ENCODE measurements at places on chromosomes 4 and X.

DNA sequence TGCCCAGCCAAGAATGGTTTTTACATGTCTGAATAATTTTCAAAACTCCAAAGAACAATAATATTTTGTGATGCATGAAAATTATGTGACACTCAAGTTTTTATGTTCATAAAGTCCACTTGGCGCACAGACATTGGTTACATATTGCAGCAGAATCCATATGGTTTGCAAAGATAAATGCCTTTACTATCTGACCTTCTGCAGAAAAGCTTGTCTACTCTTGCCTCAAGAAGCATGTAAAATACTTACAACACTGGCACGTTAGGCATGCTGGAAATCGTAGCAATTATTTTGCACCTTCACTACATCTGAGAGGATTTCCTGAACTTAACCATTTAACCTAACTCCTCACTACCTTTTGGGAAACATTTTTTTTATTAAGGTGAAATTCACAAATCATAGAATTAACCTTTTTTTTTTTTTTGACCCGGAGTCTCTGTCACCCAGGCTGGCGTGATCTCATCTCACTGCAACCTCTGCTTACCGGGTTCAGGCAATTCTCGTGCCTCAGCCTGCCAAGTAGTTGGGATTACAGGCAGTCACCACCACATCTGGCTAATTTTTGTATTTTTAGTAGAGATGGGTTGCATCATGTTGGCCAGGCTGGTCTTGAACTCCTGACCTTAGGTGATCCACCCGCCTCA, 3.5 kb upstream of the XG start:
- no peak for DNase-seq

DNA sequence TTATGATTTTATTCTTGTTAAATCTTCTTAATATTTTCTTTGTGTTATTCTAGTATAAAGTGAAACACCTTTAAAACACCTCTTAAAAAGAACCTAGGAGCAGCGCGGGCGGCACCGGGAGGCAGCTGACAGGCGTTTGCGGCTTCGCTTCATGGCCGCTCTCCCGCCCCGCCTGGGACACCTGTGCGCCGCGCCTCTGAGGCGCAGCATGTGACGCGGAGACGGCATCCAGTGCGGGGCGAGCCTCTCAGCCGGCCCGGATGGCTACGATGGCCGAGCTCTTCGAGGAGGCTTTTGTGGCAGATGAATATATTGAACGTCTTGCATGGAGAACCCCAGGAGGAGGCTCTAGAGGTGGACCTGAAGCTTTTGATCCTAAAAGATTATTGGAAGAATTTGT, 1592.7 kb downstream of the TECRL start:
- DNase-seq = no peak

DNA sequence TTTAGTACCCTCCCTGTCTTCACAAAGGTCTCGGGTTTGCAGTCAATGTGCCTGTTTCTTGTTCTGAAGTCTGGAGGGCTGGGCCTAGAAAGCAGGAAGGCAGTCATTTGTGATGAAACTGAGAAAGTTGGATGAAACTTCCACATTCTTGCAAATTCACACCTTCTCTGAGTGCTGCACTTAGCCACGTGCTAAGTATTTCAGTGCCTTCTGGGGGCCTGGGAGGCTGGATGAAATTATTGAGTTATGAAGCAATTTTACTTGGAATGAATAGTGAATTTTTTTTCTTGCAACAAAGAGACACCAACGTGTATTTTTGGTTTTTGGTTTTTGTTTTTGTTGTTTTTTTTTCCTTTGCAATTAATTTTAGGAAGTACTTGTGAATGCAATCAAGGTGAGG, 71.2 kb downstream of the MSX1 start:
- DNase-seq = no peak

DNA sequence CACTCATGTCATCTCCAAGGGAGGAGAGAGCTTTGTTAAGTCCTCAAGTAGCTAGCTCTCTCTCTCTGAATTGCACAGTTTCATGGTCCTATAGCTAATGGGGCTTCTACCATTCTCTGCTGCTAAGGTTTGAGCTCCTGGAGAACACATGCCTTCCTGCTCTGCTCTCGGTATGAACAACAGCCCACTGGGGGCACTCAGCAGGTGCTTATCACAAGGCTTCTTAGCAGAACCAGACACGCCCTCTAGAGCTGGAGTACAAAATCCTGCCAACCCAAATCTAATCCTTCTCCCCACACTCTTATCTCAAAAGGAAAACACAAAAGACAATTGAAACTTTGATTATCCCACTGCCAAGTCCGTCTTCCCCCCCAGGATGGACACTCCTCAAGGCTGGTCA, 176.5 kb downstream of the HS3ST1 start:
- DNase-seq = no peak

GRCh38 chr4:76894537-76895255, 3.2 kb downstream of the SOWAHB start:
- no peak for DNase-seq
